ENCODE measurements at places on chromosomes 11 and 22. TPM values are rescaled to one million over a fixed set of nuclear protein-coding genes. Genes with fewer than 3 reads are reported as not detected.

GRCh38 chr11:110376711-110377324 is 52.9 kb upstream of the FDX1 start:
- DNase-seq, result peak; percentile 85

DNA sequence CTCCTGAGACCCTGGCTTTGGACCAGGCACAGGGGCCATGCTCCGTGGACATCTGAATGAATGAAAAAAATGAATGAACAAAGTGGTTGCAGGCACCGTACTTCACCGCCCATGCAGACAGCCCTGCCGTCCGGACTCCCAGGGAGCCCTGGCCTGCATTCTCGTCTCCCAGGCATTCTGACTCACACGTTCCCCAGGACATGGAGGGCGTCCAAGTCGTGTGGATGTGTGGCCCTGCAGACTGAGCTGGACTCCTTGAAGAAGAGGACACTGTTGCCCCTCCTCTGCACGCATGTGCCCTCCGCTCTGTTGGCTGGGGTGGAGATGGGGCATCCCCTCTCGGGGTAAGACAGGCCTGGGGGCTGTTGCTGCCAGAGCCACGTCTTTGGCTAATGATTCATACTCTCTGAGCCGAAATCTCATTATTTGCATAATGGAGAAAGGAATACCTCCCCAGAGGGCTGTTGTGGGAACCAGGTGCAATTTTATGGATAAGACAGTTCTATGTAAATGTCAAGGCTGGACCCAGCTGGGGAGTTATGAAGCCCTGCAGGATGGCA is 49.7 kb downstream of the RTL6 start:
- DNase-seq, result no peak

DESI1 gene
- 40.8 TPM for total RNA-seq

DGCR6L gene
- 44.9 TPM for total RNA-seq

- DNase-seq, result no peak
Observed at GRCh38 chr11:77371646-77372045, 70.2 kb upstream of the GDPD4 start.

TNNT3 gene
- total RNA-seq, result 0.71 TPM
